Left renal cortex interstitium (tissue), 4 donors: ENCODE measurements at places on chromosomes 12 and 14. TPM values are rescaled to one million over a fixed set of nuclear protein-coding genes. Genes with fewer than 3 reads are reported as not detected.

Gene OTX2
- not detected for polyA plus RNA-seq

Gene KCNA5
- 2.5 TPM for polyA plus RNA-seq

Gene KRT82
- not detected for polyA plus RNA-seq

Gene ACOT6
- not detected for polyA plus RNA-seq

Gene COQ5
- 70.1 TPM for polyA plus RNA-seq

GRCh38 chr14:33842299-33842698 lies 108.6 kb downstream of the EGLN3 start:
- no peak for DNase-seq

- no peak for DNase-seq
Observed at GRCh38 chr12:92233346-92234015, 87.8 kb upstream of the BTG1 start.

- no peak for DNase-seq
Observed at GRCh38 chr12:65948320-65949008, 124.2 kb downstream of the HMGA2 start.

DNA sequence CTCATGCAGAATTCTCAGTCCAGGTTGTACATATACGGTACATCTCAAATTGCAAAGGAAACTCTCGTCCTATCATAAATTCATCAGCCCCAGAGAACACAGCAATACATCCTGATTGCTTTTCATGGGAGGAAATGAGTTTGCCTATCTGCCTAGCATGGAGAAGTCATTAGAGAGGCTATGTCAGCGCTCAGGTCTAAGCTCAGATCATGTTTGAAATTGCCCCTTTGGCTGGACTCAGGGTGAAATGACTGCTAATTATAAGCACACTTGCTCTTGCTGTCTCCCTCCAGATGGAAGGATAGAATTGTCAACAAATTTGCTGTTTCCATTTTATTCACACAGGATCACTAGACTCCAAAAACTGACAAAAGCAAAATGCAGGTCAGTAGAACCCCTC lies 178.4 kb downstream of the RIMBP2 start:
- DNase-seq: no peak

GRCh38 chr14:20515846-20516245 lies 10.5 kb downstream of the RNASE10 start:
- DNase-seq: no peak

DNA sequence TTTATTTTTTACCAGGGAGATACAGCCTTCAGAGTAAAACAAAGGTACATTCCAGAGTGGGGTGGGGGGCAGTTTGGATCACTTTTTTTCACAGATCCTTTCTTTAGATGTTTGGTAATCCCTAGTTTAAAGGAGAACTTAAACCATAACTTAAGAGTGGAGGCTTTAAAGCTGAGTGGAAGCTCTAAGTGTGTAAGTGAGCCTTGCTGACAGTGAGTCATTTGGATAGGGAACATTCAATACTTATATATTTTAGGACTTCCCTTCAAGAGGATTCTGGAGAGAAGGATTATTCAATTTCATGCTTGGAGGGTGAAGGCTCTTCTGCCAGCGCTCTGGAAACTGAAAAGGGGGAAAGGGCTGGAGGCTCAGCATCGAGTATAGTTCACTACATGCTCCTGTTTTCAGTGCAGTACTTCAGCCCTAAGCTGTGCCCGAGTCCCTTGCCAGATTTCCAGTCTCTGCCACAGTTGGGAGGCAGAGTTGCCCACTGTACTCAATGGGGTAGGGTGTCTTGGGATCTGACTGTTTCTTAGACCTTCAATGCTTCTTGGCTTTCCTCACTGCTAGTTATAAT lies 8.4 kb downstream of the PRKAG1 start:
- DNase-seq: no peak
